ENCODE measurements at places on chromosomes 7 and 10. TPM values are rescaled to one million over a fixed set of nuclear protein-coding genes. Genes with fewer than 3 reads are reported as not detected.

DNA sequence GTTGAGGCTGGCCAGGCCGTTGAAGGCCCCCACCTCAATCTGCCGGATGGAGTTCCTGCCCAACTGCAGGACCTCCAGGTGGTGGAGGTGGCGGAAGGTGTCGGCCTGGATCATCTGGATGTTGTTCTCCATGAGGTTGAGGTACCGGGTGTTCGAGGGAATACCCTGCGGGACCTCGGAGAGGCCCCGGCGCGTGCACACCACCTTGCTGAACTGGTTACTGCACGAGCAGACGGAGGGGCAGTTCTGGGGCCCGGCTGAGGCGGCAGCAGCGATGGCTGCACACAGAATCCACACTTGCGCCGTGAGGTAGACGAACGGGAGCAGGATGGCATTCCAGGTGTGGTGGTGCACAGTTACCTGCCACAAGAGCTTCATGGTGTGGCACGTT lies 979 bp downstream of the LRRC4 start:
- peaks cover 15% of the 10 kb centered on the region for H3K4me1 ChIP-seq
- H3K27ac ChIP-seq: no peak overlapping the region
- no peak for DNase-seq
- H3K4me3 ChIP-seq: peak overlapping the region; percentile 37

Gene PNLIPRP2
- not detected for total RNA-seq

DNA sequence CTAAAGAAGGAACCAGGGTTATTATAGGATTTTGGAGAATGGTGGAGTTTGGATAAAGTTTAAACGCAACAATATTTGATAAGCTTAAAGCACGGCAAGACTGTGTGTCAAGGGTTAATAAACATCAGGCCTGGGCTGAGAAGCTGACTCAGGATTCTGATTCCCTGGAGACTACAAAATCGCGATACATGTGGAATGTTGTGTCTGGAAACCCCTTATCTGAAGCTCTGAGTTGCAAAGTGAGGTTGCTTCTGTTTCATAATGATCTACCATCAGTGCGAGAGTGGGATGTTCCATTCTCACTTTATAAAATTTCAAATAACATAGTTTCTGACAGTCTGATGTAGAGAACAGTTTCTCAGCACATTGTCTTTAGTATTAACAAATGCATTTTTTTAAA lies 7.8 kb downstream of the C1GALT1 start:
- H3K36me3 ChIP-seq: no peaks in the 10 kb centered on the region
- H3K4me1 ChIP-seq: peaks cover 15% of the 10 kb centered on the region
- H3K4me3 ChIP-seq: no peak overlapping the region
- no peaks in the 10 kb centered on the region for H3K27me3 ChIP-seq
- no peak for DNase-seq

- H3K4me3 ChIP-seq: peak overlapping the region; percentile 97
- peak; percentile 86 for DNase-seq
- peak overlapping the region; percentile 73 for H3K27ac ChIP-seq
These were observed 490 bp downstream of the KIN start for GRCh38 chr10:7787150-7787856.

Gene PLEKHS1
- not detected for total RNA-seq

Gene CDHR3
- total RNA-seq: 2.8 TPM

DNA sequence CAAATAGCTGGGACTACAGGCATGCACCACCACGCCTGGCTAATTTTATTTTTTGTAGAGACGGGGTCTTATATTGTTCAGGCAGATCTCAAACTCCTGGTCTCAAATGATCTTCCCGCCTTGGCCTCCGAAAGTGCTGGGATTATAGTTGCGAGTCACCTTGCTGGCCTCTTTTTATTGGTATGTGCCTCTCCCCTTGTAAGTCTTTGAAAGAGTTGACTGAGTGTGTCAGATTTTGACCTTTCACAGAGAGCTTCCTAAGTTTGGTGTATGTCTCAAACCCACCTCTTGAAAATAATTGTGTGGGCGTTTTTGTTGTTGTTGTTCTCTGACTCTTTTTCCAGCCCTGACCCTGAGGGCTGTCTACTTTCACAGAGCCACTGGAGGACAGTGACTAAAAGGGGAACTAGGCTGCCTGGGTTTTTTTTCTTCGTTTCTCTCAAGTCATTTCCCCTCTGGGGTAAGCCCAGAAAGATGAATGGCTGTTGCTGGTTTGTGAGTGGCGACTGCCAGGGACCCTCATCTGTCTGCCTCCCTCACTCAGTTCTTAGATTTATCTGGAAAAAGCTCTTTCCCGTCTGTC lies 262.8 kb downstream of the ZEB1 start:
- no peak for DNase-seq
- peaks cover 46% of the 10 kb centered on the region for H3K4me1 ChIP-seq
- no peak overlapping the region for H3K4me3 ChIP-seq
- no peaks in the 10 kb centered on the region for H3K36me3 ChIP-seq
- H3K27me3 ChIP-seq: no peaks in the 10 kb centered on the region
- no peak overlapping the region for H3K27ac ChIP-seq

All from left lung (tissue), 14 donors.